ENCODE measurements at places on chromosomes 12 and 14.

DNA sequence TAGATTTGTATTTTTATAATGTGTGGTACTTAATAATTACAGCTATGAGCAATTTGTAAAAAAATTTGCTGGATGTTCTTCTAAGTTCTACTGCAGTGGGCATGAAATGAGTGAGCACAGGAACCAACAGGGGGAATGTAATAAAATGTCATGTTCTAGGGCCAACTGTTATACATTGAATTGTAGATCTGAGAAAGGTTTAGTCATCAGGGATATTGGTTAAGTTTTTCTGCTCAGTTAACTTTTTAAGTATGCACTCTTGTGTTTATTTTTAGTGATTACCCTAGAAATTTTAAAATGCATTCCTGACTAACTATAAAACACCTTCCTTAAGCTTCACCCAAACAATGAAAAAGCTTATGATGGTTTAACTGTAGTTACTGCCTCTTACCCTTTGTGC is 101.8 kb downstream of the CAND1 start:
- no peak for DNase-seq

- DNase-seq, result no peak
Observed at GRCh38 chr12:116164250-116165035, 113.0 kb downstream of the MED13L start.

- DNase-seq, result no peak
Observed at GRCh38 chr14:105315211-105315721, 718 bp downstream of the PACS2 start.

GRCh38 chr12:30989754-30990153 is 63.2 kb downstream of the TSPAN11 start:
- peak; percentile 57 for DNase-seq

- no peak for DNase-seq
Observed at GRCh38 chr12:105876396-105876927, 262.3 kb downstream of the NUAK1 start.

Measured in Jurkat, Clone E6-1 (cell line).